ENCODE measurements at places on chromosomes 1 and 21.

DNA sequence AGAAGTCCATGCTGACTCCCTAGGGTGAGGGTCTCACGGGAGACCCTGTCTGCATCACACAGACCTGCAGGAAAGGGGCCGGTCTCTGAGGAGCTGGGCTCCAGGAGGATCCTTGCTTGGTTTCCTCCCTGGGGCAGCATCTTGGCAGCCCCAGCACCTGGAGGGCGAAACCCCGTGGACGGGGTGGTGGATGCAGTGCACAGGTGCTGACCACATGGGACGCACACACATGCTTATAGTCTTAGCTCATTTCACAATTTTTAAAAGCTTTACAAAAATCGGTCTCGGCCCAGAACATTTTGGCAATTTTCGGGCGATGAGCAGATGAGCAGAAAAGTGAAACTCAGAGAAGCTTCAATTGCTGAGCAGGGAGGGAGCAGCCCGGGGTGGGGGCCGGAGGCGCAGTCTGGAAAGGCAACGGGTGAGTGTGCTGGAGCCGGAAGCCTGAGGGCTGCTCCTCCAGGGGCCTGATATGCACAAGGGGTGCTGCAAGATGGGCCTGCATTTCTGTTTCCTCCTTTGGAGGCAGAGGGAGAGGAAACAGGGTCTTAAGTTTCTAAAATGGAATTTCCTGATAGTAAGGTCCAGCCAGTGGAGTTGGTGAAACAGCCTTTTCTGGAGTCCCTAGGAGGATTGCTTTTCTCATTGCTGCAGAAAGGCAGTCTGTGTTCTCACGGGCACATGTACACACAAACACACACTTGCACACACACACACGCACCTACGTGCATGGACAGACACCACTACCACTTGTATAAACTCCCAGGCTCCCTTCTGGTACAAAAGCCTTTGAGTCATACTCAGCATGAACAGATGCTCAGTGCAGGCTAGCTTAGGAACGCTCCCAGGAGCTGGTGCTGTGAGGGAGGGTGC is 60.6 kb downstream of the SCCPDH start:
- no peak for DNase-seq

GRCh38 chr1:114015075-114015474 is 35.8 kb downstream of the OLFML3 start:
- no peak for DNase-seq

- no peak for DNase-seq
Measured at GRCh38 chr21:43907751-43908150, 42.7 kb downstream of the AGPAT3 start.

GRCh38 chr1:78069784-78070183 is 24.0 kb downstream of the GIPC2 start:
- DNase-seq: no peak

DNA sequence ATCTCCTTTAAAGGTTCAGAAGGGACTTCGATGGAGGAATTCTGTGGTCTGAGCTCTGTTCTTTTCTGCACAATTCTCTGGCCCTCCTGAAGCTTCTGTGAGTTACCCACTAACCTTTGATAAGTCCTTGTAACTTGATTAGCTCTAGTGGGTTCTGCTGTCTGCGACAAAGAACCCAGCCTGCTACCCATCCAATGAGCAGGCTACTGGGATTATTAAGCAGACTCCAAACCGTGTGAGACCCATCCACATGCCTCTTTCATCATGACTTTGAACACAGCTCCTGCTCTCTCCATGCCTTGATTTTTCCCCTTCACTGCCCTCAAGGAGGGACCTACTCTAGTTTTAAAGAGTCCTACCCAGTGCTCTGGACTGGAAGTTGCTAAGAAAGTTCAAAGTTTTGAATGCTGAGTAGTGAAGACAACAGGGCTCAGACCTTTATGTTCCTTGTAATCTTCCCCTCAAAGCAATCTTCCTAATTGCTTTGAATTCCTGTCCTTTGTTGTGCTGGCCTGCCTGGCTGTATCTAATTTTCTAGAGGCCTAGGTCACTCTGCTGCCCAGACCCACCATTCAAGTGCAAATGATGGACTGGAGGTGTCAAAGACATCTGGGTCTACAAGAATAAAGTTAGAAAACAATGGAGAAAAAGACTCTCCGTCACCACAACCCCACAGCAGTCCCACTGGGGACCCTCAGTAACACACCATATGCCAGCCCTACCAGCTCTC is 146.9 kb downstream of the RHOU start:
- no peak for DNase-seq

DNA sequence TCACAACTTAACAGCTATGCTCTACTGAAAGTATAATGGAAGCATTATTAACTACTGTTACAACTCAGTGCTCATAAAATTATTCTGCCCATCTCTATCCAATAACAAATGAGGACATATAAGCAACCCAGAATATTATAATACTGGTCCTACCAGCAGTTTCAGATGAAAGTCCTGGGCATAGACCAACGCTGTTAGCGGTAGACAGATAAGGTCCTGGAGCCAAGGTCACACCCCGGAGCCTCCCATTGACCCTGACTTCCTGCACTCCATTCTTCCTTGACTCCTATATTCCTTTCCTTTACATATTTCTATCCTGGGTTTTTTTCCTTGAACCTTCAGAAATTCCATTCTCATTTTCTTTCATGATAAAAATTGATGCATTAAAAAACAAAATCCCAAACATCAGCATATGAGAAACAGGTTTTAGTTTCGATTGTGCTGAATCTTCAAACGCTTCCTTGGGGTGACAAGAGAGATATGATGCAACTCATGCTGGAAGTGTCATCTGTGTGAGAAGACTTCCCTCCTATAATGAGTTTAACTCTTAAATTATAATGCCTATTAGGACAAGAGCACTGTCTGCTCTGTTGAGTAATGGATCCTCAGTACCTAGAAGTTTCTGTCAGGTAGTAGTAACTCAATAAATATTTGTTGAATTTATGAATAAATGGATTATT is 831.1 kb downstream of the LRRIQ3 start:
- no peak for DNase-seq

- DNase-seq: no peak
Measured at GRCh38 chr21:15932726-15933125, 202.9 kb downstream of the USP25 start.

- DNase-seq: no peak
Measured at GRCh38 chr1:194341587-194341986, 1155.2 kb upstream of the B3GALT2 start.

DNA sequence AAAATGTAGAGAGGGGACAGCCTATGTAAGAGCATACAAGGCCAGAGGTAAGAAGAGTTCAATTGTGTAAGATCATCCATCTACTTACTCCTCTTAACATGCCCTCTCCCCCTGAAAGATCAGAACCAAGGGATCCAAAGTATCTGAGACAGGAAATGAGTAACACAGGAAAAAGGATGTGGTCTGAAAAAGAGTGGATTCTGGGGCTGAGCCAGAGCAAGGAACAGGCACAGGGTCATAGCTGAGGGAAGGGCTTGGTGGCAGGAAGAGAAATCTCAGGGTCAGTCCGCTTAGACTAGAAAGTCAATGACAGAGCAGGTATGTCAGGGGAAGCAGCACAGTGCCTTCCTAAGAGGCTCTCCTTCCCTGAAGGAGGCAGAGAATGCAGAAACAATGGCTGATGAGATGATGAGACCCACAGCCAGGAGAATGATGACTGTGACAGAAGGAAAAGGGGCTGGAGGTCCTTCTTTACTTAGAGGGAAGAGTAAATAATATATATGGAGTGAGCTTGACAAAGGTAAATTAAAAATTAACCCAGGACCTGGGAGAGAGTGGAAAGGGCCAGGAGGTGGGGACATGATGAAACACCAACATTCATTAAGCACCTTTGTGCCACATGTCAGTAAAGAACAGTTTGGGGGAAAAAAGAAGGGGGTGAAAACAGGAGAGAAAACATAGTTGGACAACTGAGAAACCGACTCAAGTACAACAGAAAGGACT is 26.2 kb upstream of the A3GALT2 start:
- no peak for DNase-seq

- no peak for DNase-seq
Measured at GRCh38 chr1:60036856-60037460, 36.6 kb downstream of the C1orf87 start.

Data from NCI-H510A (cell line).